ENCODE measurements at places on chromosomes 12 and 14. TPM values are rescaled to one million over a fixed set of nuclear protein-coding genes. Genes with fewer than 3 reads are reported as not detected.

DNA sequence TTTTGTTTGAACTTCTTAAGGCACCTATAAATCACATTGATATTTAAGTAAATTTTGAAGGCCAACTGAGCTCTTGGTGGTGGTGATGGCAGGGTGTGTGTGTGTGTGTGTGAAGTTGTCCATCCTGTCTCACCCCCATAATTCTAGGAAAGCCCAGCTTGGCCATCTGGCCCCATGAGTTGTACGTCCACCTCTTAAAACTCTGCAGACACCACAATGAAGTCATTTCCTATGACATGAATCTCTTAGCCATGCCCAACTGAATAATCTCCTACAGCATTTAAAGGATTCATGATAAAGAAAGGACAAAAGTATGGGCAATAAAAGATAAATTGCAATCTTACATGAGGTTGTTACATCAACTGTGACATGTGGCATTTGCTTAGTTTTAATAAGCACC lies 123.4 kb downstream of the TTC7B start:
- DNase-seq: no peak

DNA sequence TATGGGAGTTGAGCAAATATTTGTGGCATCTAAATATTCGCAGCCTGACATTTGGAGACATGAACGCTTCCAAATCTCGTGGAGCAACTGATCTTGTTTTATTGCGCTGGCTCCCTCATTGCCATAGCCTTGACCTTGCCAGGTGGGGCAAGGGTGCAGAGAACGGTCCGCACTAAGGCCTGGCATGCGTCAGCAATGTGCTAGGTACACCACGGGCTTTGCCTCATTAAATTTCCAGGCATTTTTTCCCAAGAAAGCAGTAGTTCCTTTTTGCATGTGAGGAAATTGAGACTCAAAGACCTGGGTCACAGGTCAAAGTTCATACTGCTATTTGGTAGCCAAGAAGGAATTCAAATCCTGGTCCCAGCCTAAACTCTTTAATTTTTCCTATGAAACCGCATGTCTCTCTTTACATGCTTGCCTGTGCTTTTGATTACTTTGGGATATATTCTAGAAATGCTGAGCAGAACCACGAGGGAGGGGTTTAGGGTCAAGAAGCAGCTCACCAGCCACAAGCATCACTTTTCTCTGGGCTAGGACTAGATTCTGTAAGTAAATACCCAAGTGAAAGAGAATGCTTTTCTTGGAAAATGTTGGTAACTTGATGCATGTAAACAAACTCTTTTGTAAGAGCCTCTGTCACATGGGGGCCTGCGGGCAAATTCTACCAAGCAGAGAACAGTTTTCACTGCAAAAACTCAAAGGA lies 891.6 kb downstream of the VRK1 start:
- DNase-seq: no peak

DNA sequence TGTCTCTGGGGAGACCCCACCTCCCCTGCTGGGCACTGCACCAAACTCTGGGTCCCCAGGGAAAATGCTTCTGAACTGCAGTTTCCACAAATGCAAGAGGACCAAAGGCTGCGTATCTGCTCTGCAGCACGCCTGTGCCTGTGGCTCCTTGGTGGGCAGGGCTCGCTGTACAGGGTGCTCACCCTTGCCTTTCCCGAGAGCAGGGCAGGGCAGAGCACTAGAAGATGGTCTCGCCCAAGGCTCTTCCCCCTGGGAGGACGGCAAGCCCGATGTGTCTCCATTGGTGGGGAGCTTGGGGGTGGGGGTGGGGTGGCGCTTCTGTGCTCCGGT lies 175.3 kb upstream of the RTL1 start:
- no peak for DNase-seq

DNA sequence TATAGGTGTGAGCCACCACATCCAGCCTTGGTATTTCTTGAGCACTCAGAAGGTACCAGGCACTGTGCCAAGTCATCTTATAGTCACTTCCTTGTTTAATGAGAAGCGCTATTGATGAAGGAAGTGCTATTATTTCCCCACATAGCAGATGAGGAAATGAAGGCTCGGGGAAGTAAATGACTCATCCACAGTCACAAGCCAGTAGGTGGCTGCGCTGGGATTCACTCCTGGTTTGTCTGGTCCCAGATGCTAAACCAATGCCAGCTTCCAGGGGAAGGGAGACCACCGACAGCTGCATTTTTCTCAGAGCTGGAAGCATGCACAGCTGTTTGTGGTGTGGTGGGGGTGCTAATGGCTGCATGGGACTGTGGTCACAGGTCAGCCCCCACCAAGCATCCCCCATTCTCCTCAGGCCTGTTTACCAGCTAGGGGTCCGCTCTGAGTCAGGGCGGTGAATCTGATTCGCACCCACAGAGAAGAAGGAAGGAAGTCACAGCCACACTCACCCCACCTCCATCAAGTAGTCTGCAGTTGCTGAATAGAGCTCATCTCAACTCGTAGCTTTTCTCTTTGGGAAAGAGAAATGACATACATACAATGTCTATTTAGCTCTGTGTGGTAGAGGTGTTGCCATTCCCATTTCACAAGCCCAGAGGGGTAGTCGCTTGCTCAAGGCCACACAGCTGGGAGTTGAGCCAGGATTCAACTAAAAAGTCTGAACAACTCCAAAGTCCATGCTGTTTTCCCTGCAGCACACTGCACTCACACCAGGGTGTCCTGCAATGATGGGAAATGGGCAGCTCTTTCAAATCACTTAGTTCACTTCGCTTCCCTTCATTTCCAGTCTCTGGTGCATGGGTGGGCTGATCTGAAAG lies 6.3 kb upstream of the LTBP2 start:
- no peak for DNase-seq

DNA sequence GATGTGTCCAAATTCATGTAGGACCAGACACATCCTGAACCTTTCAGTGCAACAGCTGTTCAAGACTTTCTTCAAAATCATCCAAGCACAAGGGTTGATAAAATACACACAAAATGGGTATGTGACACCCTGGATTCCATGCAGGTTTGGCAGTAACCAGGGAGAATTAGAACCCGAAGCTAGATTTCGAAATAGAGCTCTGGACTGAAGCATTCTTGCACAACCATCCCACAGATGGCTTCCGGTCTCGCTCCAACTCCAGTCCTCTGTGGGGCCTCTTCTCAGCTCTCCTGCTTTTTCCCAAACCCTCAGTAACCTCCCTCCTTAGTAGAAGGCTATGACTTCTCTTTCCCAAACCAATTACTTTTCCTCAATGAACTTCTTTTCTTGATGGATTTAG lies 171.3 kb downstream of the TTC7B start:
- DNase-seq: peak; percentile 51

- no peak for DNase-seq
Observed at GRCh38 chr14:20587489-20588154, at the start of gene RNASE11. TSS of gene RNASE11 (minus strand) at chr14:20588001.

GRCh38 chr12:6273541-6274230 lies 36.8 kb upstream of the PLEKHG6 start:
- peak; percentile 50 for DNase-seq

- no peak for DNase-seq
Observed at GRCh38 chr12:85016413-85016812, 19.7 kb downstream of the TSPAN19 start.

- no peak for DNase-seq
Observed at GRCh38 chr14:96039633-96040311, 610 bp downstream of the C14orf132 start.

GRCh38 chr12:118377021-118377883 lies 897 bp downstream of the SUDS3 start:
- DNase-seq: peak; percentile 8

DNA sequence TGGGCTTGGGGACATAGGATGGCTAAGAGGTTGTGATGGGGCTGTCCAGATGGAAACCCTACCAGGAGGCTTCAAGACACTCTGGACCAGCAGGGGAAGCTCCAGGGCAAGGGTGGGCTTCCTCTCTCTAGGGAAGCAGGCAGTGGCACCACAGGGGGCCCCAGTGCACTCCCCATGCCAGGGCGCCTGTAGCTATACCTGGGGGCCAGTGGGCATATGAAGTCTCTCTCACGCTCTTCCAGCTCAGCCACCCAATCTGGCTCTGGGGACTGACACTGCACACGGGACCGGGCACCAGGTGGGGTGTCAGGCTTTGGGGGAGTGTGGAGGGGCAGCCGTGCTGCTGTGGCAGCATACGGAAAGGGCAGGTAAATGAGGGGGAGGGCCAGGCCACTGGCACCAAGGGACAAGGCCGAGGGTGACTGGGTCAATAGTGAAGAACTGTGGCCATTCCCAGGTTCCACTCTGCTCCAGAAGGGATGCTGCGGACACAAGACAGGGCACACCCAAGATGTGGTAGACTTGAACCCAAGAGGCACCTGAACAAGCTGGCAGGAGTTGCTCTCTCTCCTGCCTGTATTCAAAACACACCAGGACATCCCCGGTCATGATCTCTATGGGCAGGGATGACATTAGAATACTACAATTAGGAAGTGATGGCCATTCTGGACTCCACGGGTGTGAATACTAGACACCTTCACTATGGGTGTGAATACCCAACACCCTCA lies 27.5 kb downstream of the RFLNA start:
- DNase-seq: no peak

DNA sequence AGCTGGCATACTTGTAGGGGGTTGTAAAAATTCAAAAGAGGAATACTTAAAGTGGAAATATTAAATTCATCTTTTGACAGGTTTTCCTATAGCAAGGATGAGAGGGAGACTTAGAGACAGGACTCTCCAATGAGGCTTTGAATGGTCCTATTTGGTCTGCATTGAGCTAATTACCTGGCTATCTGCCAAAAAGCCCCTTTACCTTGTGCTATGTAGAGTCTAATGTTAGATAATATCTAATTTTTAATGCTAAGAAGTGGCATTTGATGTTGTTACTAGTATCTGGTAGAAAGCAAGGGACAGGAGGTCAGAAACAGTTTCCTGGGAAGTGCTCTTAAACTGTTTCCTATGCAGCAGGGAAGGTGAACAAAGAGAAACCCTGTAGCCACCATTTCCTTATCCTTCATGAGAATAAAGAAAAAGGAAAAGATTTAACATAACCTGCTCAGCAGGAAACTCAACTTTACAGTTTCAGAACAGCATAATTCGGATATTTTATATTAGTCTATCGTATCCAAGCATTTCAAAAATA lies 550.0 kb downstream of the SOX5 start:
- DNase-seq: no peak

DNA sequence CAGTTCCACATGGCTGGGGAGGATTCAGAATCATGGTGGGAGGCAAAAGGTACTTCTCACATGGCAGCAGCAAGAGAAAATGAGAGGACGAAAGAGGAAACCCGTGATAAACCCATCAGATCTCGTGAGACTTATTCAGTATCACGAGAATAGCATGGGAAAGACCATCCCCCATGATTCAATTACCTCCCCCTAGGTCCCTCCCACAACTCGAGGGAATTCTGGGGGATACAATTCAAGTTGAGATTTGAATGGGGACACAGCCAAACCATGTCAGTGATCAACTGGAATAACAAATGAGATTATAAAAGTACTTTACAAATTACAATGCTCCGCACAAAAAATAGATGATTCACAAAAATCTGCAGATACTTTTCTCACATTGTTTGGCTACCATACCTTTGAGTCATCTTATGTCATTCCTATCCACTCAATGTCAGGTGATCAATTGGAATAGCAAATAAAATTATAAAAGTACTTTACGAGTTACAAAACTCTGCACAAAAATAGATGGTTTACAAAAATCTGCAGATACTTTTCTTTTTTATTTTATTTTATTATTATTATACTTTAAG lies 338.9 kb downstream of the C12orf50 start:
- DNase-seq: no peak

DNA sequence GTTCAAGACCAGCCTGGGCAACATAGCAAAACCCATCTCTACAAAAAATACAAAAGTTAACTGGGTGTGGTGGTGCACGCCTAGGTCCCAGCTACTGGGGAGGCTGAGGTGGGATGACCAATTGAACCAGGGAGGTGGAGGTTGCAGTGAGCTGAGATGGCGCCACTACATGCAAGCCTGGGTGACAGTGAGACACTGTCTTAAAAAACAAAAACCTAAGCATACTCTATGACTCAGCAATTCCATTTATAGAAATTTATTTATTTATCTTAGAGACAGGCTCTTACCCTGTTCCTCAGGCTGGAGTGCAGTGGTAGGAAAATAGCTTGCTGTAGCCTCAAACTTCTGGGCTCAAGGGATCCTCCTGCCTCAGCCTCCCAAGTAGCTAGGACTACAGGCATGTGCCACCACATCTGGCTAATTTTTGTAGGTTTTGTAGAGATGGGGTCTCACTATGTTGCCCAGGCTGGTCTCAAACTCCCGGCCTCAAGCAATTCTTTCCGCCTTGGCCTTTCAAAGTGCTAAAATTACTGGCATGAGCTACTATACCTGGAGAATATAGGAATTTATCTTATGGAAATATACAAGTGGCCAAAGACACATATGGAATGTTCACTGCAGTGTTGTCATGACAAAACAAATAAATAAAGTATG lies 43.3 kb downstream of the NCKAP5L start:
- DNase-seq: no peak

DNA sequence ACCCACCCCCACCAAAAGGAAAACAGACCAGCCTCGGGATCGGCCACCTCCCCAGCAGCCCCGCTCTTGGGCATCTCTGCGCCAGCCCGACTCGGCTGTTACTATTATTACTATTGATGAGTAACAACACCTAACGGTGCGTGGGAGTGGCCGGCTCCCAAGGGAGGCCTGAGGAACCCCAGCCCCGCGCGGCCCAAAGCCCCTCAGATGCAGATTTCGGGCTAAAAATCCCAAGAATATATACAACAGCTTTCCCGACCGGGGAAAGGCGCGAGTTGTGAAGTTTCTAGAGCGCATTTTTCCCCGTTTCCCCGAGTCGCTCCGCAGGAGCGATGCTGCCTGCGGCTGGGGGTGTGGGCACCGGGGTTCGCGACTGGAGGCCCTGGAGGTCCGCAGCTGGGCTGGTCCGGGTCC lies 565 bp downstream of the NT5DC3 start:
- no peak for DNase-seq

DNA sequence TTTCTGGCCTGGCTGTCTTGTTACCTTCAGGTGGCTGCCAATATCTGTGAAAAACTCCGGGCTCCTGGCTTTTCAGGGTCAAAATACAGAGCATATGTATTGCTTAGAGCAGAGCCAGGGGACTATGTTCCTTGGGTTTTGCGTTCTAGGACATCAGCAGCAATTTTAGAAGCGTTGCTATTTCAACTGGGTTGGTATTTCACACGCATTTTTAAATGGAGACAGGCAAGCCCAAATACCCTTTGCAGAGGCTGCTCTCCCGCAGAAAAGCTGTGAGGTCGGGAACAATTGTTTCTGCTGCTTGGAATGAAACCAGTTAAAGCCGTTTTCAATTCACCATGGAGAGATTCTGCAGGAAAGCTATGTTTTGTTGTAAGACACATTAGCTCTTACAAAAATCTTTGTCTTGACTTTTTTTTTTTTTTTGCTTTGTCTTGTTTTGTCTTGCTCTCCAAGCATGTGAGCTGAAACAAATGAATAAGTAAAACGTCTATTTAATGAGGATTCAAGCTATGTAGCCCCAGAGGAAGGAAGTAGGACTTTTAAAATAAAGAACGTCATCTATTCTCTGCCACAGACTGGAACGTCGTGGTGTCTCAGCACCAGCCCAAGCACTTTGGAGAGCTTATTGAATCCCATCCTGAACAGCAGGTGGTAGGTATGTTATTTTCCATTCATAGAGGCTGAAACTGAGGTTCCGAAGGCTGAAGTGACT lies 181.0 kb upstream of the TBX3 start:
- peak; percentile 63 for DNase-seq

GPHN gene
- total RNA-seq: 31.6 TPM

OAS2 gene
- total RNA-seq: 2.2 TPM

SERPINA5 gene
- 0.20 TPM for total RNA-seq

TTC6 gene
- 0.10 TPM for total RNA-seq

KRT86 gene
- total RNA-seq: 40.8 TPM

DACT1 gene
- 24.3 TPM for total RNA-seq

TMPRSS12 gene
- total RNA-seq: not detected

PMCH gene
- not detected for total RNA-seq
